ENCODE measurements at places on chromosomes 5 and 9.

- no peak for DNase-seq
These were observed 174.9 kb upstream of the MVB12B start for GRCh38 chr9:126151686-126152134.

GRCh38 chr5:118060833-118061232 lies 927.5 kb downstream of the DTWD2 start:
- no peak for DNase-seq

DNA sequence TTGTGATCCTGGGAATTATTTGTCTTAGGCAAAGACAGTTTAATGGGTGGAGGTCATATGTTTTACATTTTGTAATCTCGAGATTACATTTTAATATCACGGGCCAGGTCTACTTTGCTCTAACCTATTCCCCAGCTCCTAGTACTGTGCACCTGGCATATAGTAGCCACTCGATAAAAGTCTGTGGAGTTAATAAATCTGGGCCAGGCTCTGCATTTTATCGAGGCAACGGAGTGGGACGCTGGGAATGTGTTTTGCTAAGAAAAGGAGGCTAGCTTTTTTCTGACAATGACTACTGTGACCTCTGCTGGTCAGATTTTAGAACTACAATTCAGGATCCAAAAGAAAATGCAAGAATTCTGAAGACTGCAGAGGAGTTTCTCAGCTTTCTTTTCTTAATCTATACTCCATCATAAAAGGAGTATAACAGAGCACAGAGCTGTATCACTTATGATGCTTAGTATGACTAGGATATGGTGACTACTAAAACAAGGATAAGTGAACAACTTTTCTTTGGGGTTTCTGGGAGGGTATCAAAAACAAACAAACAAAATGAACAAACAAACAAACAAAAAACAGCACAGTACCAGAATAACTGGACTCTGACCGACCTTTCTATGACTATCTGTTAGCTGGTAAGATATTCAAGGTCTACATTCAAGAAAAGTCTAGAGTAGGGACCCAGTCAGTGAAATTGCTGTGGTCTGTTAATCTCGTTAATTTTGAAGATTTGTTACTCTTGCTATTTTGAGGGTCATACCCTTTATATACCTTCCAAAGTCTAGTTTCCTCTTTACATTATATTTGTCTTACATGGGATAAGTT lies 46.1 kb upstream of the CER1 start:
- no peak for DNase-seq

GRCh38 chr9:33129886-33130881 lies 37.0 kb downstream of the B4GALT1 start:
- DNase-seq, result no peak

DNA sequence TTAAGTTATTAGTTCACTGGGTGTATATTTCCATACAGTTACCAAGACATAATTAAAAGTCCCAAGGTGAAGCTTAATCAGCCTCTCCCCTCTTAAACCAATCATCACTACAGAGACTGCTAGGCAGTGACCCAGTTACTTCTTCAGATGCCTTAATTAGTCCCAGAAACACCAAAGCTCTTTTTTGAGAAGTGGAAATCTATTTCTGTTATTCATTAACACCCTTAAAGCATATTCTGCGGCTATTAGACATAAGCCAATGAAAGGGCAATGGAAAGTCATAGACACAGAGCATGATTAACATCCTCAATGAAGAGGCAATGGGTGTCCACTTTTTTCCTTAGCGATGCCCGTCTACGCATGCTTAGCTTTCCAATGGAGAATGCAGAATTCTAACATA lies 48.3 kb upstream of the DNAH5 start:
- DNase-seq, result no peak

Measured in nucleus accumbens (tissue), 56 donors.